ENCODE measurements at places on chromosomes 5 and 9.
A peak's percentile ranks its signal among the peaks of the same experiment; 100 is the strongest.

DNA sequence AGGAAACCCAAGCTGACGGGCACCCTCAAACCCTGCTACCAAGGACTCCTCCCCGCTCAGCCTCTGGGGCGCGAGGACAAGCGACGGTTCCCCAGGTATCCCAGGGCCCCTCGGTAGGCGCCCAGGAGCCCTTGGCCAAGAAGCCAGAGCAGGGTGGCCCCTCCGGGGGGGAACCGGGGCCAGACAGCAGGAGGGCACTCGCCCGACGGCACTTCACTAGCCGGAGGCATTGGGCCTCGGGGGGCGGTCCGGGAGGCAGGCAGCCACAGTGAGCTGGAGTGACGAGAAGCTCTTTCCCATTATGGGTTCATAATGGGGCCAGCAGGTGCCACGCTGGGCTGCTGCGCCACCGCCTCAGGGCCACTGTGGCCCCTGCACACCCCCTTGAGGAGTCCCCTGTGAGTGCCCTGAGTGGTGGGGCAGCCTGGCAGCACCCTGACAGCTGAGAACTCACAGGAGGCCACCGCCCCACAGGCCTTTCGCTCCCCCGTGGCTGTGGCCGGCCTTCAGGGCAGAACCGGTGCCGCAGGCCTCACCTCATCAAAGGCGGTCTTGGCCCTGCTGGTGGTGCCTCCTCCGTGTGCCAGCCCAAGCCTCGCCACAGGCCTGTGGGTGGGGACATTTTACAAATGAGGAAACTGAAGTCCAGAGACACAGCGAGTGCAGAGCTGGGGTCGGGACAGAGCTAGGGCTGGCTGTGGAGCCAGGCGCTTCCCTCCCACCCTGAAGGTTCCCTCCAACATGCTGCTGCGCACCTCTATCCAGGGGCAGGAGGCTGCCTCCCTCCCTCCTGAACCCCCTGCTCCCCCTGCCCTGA is 68.7 kb downstream of the PSMB7 start:
- DNase-seq: no peak

DNA sequence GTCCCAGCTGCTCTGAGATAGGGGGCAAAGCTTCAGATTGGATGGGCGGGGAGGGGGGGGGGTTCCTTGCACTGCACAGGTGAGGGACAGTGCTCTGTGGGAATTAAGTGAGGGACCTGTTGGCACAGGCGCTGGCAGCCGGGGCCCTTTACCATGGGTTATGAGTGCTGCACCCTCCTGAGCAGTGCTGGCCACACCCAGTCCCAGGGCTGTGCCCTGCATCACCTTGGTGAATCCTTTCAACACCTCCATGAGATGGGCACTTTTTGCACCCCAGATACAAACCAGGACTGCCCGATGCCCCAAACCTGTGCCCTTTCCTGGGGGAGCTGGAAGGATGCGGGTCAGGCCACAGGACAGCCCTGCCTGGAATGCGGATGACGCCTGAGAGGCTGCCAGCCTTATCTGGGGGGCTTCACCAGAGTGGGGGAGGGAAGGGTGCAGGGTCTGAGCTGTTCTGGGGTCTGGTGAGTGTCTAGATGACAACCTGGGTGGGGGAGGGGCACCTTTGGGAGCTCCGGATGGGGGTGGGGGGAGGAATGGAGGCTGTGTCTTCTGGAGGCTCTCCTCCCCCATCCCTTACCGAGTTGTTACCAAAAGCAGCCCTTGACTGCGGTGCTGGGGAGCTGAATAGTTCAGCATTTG is 5.2 kb downstream of the CRB2 start:
- no peak for DNase-seq

GRCh38 chr5:77463905-77464304 is 28.2 kb downstream of the WDR41 start:
- no peak for DNase-seq

DNA sequence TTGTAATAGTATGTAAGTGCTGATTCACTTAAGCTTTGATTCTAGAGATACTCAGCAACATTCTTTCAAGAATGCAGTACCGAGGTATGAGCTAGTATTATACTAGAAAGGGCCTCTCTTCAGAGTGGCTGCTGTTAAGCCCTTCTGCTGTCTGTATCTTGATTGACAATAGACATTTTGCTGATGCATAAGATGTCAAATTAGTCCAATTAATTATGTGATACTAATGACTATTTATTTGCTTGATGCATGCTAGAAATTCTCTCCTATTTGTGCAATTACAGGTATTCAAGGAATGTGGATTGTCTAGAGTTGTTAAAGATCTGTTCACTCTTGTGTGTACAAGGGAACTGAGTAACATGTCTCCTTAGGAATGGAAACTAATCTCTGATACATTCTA is 92.3 kb upstream of the PTGER4 start:
- DNase-seq: no peak

GRCh38 chr5:115379622-115380344 is 83.3 kb upstream of the CCDC112 start:
- DNase-seq: no peak

DNA sequence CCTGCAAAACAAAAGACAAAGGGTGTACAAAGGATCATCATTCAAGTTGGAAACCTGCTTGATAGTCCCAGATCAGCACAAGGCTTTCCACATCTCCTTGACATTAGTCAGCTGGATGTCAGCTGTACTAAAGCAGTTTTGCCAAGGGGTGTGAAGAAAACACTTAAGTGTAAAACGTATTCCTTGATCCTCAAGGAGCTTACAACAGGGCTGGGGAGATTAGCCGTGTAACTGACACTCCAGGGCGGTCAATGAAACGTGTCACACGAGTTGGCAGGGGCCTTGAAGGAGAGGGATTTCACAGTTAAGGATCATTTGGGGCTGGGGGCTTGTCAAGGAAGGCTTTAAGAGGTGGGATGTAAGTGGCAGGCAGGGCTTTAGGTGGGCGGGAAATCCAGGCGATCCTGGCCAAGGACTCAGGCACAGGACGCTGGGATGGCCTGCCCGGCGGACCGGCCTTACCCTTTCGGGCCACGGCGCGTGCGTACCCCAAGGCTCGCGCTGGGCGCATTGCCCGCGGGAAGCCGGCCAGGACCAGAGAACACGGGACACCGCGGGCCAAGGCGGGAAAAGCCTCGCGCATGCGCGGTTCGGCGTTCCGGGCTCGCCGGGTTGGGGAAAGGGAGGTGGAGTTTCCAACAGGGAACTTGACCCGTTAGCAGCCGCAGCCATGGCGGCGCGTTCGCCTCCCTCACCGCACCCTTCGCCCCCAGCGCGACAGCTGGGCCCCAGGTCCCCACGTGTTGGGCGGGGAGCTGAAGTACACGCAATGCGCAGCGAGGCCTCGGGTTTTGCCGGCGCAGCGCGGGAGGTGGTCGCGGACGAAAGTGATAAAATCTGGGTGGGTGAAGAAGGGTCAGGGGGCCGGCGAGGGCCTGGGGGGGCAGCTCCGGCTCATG is at the start of gene CNTLN:
TSS of gene CNTLN (plus strand) at position 645 of the 899 bp plus-strand sequence. CDS start at position 671, 26 bp downstream.
- DNase-seq: peak; percentile 1

DNA sequence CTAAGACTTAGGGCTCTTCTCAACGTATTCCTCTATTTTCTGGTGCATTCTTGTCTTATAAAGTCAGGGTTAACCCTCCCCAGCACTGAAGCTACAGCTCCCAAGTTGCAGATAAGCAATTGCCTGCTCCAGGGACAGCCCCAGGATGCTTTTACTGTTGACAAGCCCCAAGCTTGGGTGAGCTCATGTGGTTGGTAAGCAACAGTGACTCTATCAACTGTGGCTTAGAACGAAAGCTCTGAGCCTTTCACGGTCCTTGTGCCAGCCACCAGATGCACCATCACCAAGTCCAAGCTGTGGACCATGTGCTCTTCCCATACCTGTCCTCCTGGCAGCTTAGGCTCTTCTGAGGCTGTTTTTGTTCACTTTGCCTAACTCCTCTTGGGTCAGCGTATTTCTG is 13.5 kb downstream of the ADRB2 start:
- no peak for DNase-seq

DNA sequence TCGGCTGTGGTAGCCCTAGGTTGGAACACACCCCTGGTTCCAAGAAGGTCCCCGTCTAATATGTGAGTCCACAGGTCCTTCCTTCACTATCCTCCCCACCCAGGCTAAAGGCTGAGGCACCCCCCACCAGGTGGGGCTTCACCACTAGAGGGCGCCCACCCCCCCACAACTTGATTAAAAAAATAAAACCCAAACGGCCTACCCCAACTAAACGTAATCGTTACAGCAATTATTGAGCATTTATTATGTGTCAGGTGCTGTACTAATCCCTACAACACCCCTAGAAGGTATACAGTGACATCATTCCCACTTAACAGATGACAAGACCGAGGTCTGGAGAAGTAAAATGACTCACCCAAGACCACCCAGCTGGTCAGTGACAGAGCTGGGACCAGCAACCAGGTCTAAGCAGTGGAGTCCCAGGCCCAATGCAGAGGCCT is 65.0 kb downstream of the FGF18 start:
- no peak for DNase-seq

- no peak for DNase-seq
These were observed 40.1 kb downstream of the SMARCA2 start for GRCh38 chr9:2055203-2055658.

GRCh38 chr5:151685749-151686673 is 704 bp downstream of the SPARC start:
- DNase-seq: no peak

GRCh38 chr9:136561779-136562178 is 15.9 kb upstream of the NOTCH1 start:
- DNase-seq: no peak

GRCh38 chr5:14179446-14179845 is 36.3 kb downstream of the TRIO start:
- no peak for DNase-seq
